ENCODE measurements at places on chromosomes 7 and 10.

GRCh38 chr7:45656431-45656830 lies 82.3 kb downstream of the ADCY1 start:
- DNase-seq: no peak

GRCh38 chr10:102615361-102615760 lies 28.9 kb upstream of the TRIM8 start:
- DNase-seq: peak; percentile 50

DNA sequence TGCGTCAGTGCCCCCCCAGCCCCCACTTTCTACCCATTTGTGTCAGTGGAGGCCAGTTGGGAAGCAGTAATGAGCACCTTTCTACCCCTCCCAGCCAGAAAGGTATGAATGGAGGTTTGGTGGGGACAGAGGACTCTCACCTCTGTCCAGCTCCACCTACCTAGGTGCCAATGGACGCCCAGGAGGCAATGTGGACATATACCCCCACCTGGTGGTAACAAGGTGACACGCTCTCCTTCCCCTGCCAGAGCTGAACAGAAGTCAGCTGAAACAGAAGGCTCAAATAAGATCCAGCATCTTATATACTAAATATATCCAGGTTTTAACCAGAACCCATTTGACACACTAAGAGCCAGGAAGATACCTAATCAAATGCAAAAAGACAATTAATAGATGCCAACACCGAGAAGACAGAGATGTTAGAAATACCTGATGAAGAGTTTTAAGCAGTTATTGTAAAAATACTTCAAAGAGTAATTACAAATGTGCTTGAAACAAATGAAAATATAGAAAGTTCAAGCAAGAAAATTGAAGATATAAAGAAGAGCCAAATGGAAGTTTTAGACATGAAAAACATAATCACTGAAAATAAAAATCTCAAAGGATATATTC lies 18.4 kb upstream of the SORCS3 start:
- no peak for DNase-seq

DNA sequence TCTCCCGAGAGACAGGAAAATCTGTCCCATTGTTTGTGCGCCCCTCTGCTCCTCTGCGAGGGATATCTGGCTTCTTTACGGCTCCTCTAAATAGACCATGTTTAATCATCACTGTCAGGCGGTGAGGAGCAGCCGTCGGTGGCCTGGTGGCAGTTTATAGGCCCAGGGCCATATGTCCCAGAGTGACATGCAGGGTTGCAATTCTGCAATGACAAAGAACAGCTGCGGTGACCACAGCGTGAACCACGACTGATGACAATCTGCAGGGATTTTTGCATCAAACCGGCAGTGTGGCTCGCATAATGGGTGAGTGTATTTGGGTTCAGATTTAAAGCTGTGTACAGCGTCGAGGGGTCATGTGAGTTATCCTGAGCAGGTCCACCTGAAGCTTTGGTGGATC lies 41.5 kb downstream of the GATA3 start:
- DNase-seq: peak; percentile 56

GRCh38 chr10:43964486-43964885 lies 315.8 kb upstream of the ZNF32 start:
- peak; percentile 14 for DNase-seq

DNA sequence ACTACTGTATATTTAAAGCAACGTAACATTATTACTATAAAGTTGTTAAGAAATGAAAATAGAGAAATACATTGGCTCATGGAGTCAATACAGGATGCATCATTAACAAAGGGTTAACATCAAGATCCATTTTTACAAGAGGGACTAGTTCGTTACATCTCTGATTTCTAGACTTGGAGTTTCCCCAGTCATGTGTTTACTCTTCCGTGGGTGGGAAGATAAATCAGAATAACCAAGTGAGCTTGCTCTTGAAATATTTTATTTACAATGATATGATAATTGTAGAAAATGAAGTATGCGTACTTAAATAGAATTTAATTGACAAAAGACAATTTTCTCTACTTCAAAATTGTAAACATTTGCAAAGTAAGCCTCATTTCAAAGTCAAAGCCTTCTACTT lies 1.0 kb upstream of the PRKAR2B start:
- DNase-seq: no peak

DNA sequence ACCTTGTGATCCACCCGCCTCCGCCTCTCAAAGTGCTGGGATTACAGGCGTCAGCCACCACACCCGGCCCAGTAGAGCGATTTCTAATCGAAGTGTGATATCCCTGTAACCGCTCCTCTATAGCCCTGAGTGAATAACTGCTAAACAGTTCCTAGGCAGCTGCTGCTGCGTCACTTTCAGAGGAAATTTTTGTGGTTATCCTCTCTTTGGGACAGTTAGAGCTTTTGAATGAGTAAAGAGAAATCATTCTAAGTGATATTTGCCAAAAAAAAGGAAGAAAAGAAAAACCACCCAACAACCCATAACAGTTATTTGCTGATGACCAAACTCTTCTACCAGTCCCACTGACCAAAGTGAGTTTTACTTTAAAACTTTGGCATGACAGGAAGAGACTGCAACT lies 59.9 kb downstream of the MKX start:
- no peak for DNase-seq

DNA sequence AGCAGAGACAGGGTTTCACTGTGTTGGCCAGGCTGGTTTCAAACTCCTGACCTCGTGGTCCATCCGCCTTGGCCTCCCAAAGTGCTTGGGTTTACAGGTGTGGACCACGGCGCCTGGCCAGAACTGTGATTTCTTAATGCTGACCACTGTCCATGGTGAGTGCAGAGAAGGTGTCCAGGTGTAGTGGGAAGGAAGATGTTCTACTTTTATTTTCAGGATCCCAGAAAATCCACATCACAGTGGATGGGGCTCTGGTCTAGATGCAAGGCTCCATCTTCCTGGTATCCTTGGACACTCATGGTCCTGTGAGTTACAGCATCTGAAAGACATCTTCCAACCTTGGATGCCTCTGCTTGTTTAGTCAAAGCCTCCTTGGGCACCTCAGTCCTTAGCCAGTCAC lies 92.7 kb downstream of the CCDC3 start:
- DNase-seq: no peak

DNA sequence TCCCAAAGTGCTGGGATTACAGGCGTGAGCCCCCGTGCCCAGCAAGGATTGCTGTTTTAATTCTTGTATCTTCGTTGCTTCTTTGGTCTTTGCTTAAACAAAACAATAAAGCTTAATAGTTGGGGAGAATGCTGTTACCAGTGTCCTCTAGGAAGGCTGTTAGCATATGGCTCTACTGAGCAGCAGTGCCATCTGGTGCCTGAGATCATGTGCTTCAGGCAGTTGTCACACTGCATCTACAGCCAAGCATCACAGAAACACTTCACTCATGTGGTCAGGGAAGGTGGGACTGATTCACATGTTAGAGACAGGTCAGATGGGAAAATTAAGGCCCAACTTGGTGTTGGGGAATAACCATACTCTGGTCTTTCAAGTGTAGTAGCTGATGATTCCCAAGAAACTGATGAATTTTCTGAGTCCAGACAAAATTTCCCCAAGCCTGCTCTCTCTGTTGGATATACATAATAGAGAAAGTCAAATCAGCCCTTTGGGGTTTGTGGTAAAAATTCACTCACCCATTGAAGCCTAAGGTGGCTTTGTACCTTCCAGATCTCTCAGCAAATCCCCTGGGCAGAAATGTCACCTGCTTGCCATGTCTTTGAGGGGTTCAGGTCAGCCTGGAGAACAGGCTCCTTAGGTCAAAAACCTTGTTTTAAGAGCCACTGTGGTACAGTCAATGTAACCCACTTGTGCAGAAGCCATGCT lies 28.4 kb downstream of the UBE2D4 start:
- DNase-seq: peak; percentile 28

DNA sequence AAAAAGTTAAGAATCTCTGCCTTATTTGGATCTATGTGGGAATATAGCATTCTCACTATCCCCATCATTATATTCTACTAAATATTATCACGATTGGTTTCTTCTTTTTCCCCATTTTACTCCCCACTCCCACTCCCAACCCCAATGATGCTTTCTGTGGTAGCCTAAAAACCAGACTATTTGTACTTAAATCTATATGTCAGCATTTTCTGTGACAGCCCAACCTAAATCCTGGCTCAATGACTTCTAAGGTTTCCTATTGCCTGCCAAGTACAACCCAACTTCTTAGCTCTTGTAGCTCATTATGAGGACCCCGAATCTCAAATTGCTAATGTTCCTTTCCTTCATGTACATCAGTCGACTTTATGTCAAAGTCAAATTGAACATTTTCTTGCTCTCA lies 598.6 kb downstream of the XPNPEP1 start:
- no peak for DNase-seq

DNA sequence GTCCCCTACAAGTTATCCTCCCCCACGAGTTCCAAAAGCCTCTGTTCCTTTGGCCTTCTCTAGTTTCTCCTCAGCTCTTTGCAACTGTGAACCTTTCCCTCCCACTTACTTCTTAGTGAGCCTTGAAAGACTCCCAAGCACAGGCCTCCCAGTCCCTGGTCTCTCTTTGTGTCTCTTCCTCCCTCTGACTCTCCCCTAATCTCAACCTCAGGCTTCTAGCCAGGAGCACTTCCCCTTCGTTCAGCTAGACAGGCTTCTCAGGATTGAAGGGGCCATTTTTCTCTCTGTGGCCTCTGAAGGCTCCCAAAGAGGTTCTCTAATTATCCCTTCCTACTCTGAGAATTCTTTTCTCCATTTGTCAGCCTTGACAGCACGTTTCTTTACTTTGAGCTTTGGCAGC lies 50.2 kb upstream of the PHYHIPL start:
- DNase-seq: no peak

- DNase-seq: no peak
Observed at GRCh38 chr7:130926001-130926691, 192.1 kb upstream of the KLF14 start.

DNA sequence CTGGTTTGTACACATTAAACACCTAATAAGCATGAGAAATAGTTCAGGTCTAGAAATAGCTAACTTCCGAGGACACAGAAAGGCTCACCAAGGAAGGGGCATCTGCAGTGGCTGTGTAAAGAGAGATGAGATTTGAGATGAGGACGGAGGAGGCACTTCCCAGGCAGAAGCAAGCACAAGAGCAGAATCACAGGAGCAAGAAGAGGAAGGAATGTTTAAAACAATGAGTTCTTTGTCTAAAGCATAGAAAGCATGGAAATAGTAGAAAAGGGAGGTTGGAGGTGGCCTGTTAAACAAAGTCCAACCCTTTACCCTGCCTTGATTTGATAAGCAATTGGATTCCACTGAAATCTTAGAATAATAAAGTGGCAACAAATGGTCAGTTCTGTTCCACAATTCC lies 11.6 kb upstream of the PON3 start:
- no peak for DNase-seq

GRCh38 chr10:30784524-30784896 lies 155.0 kb upstream of the LYZL2 start:
- DNase-seq: no peak

- DNase-seq: no peak
Observed at GRCh38 chr7:129147731-129148130, 3.2 kb downstream of the TSPAN33 start.

- no peak for DNase-seq
Observed at GRCh38 chr10:114289096-114289436, 50.0 kb downstream of the VWA2 start.

- DNase-seq: no peak
Observed at GRCh38 chr7:112009081-112009480, 197.1 kb downstream of the DOCK4 start.

GRCh38 chr10:9219860-9220259 lies 1165.4 kb downstream of the GATA3 start:
- DNase-seq: no peak

- DNase-seq: no peak
Observed at GRCh38 chr10:102701796-102702195, 12.4 kb downstream of the ARL3 start.

DNA sequence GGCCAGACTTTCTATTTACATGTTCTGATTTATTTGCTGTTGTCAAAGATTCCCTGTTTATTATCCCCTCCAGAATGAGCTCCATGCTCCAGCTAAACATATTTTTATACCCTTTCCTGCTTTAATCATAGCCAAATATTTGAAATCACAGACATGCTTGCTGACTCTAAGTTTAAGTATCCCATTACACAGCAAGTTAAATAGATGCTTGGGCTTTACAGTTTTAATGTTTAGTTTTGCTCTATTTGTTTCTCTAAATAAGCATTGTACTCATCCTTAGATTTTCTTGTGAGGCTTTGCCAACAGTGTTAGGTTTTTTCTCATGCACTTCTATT lies 196.8 kb downstream of the TAX1BP1 start:
- DNase-seq: no peak

- no peak for DNase-seq
Observed at GRCh38 chr7:36895192-36895591, 170.9 kb upstream of the AOAH start.

DNA sequence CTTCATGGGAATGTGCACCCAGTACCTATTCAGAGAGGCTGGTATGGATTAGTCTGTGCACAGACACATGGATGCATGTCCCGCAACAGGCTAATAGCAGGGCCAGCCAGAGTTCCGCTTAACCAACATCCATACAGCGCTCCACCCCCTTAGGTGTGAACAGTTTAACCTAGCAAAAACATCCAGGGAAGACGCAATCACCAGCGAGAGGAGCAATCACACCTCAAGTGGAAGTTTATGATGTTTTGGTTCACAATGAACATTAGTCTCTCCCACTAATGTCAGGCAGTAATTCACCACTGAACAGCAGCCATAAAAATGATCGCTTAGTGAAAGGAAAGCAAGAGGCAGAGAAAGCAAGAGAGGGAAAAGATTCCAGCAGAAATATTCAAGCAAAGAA lies 91.1 kb downstream of the PLXNA4 start:
- DNase-seq: no peak

DNA sequence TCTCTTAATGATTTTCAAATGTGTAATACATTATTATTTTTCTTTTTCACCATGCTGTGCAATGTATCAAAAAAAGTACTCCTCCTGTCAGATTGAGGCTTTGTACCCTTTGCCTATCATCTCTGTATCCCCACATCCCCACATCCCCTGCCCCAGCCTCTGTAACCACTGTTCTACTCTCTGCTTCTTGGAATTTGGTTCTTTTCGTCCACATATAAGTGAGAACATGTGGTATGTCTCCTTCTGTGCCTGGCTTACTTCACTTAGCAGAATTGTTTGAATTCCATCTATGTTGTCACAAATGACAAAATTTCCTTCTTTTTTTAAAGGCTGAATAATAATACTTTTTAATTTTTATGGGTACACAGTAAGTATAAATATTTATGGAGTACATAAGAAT lies 13.8 kb downstream of the TAF3 start:
- no peak for DNase-seq

- no peak for DNase-seq
Observed at GRCh38 chr7:26959290-26959689, 94.9 kb upstream of the SKAP2 start.

- no peak for DNase-seq
Observed at GRCh38 chr7:13988065-13988464, 1.4 kb downstream of the ETV1 start.

GRCh38 chr7:25242678-25243077 lies 14.4 kb upstream of the NPVF start:
- no peak for DNase-seq

DNA sequence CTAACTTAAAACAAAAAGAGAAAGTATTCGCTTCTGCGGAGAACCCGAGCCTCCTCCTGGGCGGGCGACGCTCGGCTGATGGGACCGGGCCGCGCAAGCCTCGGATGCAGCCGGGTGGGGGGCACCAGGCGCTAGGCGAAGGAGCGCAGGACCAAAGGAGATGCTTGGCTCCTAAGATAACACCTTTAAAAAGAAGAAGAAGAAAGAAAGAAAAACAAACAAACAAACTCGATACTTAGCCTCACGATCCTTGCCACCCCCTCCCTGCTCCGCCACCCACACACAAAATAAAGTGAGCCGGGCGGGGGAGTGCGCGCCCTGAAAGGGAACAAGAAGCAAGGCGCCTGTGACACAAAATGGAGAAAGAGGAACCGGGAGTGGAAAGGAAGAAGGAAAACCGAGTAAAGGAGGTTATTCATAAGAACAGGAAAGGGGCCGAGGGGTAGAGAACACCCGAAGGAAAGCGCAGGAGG lies 34.0 kb upstream of the EBLN1 start:
- DNase-seq: peak; percentile 75
